Jurkat, Clone E6-1 (cell line): ENCODE measurements at places on chromosomes 5 and 9.

- DNase-seq, result no peak
Measured at GRCh38 chr5:74164725-74165235, 475.7 kb downstream of the ENC1 start.

DNA sequence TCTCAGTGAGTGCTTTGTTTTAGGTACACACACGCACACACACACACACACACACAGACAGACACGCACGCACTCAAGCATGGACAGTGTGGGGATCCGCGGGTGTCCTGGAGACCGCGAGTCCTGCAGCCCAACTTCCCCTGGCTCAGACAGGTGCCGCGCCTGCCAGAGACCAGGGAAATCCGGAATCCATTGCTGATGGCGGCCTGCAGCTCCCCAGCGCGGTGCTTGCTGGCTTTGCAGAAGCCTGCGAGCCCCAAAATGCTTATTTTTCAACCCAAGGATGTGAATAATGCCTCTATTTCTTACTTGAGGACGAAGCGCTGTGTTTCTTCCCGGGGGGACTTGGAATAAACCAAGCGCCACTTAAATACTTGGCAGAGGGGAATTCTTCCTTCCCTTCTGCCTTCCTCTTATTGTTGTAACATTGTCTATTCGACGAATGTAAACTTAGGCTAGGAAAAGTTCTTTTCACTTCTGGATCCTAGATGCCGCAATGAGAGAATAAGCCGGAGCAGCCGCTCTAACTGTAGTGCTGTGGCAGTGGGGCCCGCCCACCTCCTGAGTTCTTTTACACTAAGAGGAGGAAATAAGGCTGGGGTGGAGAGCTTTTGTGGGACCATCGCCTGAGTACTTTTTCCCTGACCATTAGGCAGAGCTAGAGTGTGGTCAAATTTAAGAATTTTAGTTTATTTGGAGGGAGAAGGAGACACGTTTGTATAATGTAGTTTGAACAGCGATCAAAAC is 802 bp downstream of the ITGA2 start:
- DNase-seq, result peak; percentile 12

GRCh38 chr5:73531356-73531755 is 33.1 kb downstream of the BTF3 start:
- DNase-seq, result no peak

DNA sequence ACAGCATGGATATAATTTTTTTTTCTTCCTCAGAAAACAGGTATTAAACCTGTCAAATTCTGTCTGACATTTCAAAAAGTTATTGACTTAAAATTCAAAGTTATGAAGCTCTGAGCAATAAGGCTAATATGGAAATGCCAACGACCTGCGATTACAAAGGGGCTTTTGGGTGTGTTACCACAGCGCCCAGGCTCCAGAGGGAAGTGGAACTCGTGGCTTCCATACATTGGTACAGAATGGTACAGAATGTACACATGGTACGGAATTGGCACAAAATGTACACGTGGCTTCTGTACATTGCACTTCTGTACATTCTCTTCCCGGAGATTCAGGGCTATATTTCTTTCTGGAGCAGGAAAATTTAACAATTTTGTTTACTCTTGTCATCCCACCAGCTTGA is 225.1 kb upstream of the TBCA start:
- DNase-seq, result no peak

DNA sequence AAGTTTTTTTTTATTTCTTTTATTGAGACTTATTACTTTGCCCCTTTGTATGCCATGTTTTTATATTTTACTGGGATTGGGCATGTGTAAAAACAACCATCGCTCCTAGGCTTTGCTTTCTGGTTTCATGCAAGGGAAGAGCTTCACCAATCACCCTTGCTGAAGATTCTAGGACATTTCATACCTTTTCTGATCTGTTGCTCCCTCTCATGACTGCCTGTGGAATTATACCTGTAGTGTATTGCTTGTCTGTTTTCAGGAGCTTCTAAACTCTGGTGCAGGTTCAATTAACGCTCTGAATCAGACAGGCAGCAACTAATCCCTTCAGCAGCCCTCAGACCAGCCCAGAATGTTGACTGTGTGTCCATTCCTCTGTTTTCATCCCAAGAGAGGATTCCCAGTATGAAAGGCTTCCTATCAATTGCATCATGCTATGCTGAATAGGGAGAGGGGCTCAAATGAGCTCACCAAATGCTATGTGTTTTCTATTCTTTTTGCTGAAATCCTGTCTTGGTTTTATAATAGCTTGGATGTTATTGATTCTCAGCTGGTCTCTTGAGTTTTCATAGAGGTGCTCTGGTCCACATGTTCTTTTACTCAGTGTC is 572.9 kb upstream of the CDH6 start:
- no peak for DNase-seq

GRCh38 chr5:59599729-59600128 is 293.8 kb downstream of the PDE4D start:
- DNase-seq, result no peak

GRCh38 chr9:136947955-136948510 is 3.0 kb downstream of the C8G start:
- no peak for DNase-seq

GRCh38 chr9:91813176-91813795 is 136.7 kb downstream of the ROR2 start:
- DNase-seq, result no peak

DNA sequence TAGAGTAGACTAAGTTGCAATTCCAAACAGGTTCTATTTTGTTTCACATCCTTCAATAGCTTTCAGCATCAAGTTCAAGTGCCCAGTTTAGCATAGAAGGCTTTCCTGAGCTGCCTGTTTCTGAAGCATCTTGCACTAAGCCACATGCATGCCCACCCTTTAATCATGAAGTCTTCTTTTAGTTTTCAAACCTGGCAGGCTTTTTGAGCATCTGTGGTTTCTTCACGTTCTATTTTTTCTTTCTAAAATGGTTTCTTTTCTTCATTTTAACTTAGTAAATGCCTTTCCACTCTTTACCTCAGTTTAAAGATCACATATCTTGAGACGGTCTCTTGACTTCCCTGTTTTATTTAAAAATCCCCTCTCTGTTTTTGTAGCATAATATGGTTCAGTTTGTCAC is 360.1 kb downstream of the MAN2A1 start:
- no peak for DNase-seq
